Uterine smooth muscle cell (primary cell): ENCODE measurements at places on chromosomes 2 and 18. TPM values are rescaled to one million over a fixed set of nuclear protein-coding genes. Genes with fewer than 3 reads are reported as not detected.

Gene KLHL30
- 0.62 TPM in 1 of 2 replicates, not detected in the other for total RNA-seq

Gene SCN9A
- 24.0 and 43.0 TPM in 2 replicates for total RNA-seq

Gene KIDINS220
- total RNA-seq: 115 and 126 TPM in 2 replicates

Gene GNAL
- 0.22 and 0.50 TPM in 2 replicates for total RNA-seq

Gene STEAP3
- total RNA-seq: 23.6 and 33.5 TPM in 2 replicates

Gene RAB6C
- total RNA-seq: under 0.01 TPM in 1 of 2 replicates, not detected in the other

Gene ASB18
- total RNA-seq: not detected in 2 replicates

Gene DSG4
- not detected in 2 replicates for total RNA-seq

Gene SH3RF3
- total RNA-seq: 2.1 and 4.7 TPM in 2 replicates

Gene CNGA3
- total RNA-seq: not detected in 2 replicates

Gene EFEMP1
- 10.8 and 35.9 TPM in 2 replicates for total RNA-seq

Gene PID1
- 5.3 and 5.7 TPM in 2 replicates for total RNA-seq

Gene IL36B
- not detected in 2 replicates for total RNA-seq

Gene DTNB
- 3.9 and 4.9 TPM in 2 replicates for total RNA-seq

Gene NOSTRIN
- 0.11 and 0.12 TPM in 2 replicates for total RNA-seq

Gene CD8A
- total RNA-seq: not detected in 2 replicates

Gene ABCG8
- not detected in 2 replicates for total RNA-seq

Gene CDC42EP3
- total RNA-seq: 26.0 and 32.9 TPM in 2 replicates

Gene HJURP
- total RNA-seq: 15.7 and 46.5 TPM in 2 replicates

Gene TTN
- total RNA-seq: 1.7 and 3.9 TPM in 2 replicates

Gene SYT4
- total RNA-seq: not detected in 2 replicates

Gene SPRED2
- 9.3 and 10.4 TPM in 2 replicates for total RNA-seq

Gene RBKS
- 0.75 and 1.4 TPM in 2 replicates for total RNA-seq

Gene ZNF804A
- total RNA-seq: 9.5 and 11.5 TPM in 2 replicates

Gene UNC80
- total RNA-seq: under 0.01 TPM in 1 of 2 replicates, not detected in the other

Gene ST6GAL2
- 0.11 and 0.25 TPM in 2 replicates for total RNA-seq

Gene LRATD1
- total RNA-seq: 2.0 and 3.5 TPM in 2 replicates

Gene LHCGR
- total RNA-seq: not detected in 2 replicates

Gene CD28
- not detected in 2 replicates for total RNA-seq

Gene MAP3K2
- 40.1 and 50.0 TPM in 2 replicates for total RNA-seq

Gene REG3G
- not detected in 2 replicates for total RNA-seq

Gene IL1RL2
- 1.4 and 1.7 TPM in 2 replicates for total RNA-seq

Gene MERTK
- 0.11 and 0.37 TPM in 2 replicates for total RNA-seq

Gene CACNB4
- 0.33 and 0.87 TPM in 2 replicates for total RNA-seq

Gene TRAF3IP1
- 10.0 and 10.8 TPM in 2 replicates for total RNA-seq

Gene TRAK2
- 63.4 and 68.9 TPM in 2 replicates for total RNA-seq

Gene TRABD2A
- total RNA-seq: 2.5 and 4.8 TPM in 2 replicates

Gene RBBP8
- total RNA-seq: 37.2 and 40.5 TPM in 2 replicates

Gene ZAP70
- 0.12 TPM in 1 of 2 replicates, not detected in the other for total RNA-seq

Gene RPRM
- under 0.01 and 0.22 TPM in 2 replicates for total RNA-seq

Gene ANKRD62
- not detected in 2 replicates for total RNA-seq
